Inflammatory macrophage (primary cell): ENCODE measurements at places on chromosomes 2 and 18.

DNA sequence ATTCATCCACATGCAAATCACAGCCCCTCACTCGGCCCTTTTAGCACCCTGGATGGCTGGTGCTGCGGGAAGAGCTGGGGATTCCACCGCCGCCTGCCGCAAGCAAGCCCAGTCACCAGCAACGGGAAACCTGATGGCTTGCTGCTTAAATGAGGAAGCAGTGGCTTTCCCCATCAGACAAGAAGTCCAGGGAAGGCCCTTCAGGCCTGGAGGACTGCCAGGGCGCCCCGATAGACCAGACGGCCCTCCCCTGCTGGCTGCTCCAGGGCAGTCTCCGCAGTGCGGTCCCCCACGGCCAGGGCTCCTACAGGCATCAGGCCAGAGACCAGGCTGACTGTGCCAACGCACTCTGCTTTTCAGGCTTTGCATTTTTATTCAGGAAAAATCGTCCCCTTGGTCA is 439.1 kb downstream of the EIPR1 start:
- no peak for DNase-seq

DNA sequence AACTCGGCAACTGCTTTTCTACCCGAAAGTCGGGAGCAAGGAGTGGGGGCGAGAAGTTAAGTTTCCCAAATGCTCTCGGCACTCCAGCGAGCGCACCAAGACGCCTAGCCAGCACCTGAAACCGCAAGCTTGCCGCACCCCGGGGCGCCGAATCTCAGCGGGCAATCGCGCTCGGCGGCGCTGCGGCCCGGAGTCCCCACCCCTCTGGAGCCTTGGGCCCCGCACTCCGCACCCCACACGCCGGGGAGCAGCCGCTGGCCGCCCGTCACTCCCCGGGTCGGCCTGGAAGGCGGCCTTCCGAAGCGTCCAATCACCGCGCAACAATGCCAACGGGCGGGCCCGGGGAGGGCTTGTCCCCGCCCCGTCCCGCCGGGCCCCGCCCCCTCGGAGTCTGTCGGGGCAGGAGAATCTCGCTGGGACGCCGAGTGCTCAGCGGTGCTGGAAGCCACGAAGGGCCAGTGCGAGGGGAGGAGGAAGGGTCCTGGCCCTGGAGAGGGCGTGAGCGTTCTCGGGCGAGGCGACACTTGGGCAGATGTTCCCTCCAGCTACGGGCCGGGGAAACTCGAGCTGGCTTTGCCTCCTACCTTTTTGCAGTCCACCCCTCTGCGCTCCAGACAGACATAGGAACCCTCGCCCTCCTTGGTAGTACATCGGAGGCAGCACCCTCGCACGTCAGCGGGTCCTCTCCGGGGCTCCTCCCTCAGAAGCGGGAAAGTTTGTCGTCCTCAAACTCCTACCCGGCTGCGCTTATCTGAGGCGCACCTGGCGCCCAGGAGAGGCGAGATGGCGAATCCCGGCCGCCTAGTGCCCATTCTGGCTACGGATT is 1.1 kb upstream of the ZBTB7C start:
- DNase-seq: peak; percentile 92

DNA sequence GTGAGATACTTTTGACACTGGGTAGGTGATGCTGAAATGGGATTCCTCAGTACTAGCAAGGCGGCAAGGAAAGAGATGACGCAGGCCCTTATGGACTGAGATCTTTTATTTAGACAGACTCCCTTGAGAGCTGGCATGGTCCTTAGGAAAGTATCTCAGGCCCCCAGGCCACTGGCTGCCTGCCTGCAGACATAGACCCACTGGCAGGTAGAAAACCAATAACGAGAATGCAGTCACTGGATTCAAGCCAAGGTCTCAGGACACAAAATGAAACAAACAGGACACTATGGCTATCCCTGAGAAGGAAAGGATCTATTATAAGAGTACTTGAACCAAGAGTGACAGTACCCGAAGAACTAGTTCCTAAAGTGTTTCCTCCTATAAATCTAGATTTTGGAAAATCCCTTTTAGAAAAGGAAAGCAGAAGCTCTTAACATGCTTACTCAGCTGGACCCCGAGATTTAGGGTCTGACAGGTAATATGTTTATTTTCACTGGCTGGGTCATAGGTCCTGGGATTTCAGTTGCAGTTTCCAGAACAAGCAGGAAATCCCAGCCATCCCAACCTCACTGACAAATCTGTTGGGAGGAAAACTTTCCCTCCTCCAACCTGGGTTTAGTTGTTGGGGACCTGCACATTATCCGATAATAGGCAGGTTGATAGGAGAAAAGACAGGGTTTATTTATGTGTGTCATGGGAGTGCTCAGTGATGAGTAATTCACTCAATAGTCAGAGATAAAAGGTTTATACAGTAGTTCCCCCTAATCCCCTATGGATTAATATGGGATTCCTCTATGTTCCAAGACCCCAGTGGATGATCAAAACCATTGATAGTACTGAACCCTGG is 44.5 kb downstream of the COMMD1 start:
- DNase-seq: no peak

DNA sequence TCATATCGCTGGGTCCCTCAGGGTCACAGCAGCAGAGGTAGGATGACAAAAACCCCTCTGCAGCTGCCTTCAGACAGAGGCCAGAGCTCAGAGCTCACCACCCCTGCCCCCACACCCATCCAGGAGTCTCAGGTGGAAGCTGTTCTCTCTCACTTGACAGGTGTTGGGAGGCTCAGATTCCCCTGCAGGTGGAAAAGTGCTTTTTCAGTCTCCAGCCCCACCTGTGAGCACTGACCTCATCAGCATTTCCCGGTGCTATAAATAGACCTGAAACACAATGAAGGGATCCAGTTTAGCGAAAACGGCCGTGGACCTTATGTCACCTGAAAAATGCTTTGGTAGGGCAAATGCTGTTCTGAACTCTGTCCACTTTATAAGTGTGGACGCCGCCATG is 254.9 kb downstream of the NDUFA10 start:
- no peak for DNase-seq

DNA sequence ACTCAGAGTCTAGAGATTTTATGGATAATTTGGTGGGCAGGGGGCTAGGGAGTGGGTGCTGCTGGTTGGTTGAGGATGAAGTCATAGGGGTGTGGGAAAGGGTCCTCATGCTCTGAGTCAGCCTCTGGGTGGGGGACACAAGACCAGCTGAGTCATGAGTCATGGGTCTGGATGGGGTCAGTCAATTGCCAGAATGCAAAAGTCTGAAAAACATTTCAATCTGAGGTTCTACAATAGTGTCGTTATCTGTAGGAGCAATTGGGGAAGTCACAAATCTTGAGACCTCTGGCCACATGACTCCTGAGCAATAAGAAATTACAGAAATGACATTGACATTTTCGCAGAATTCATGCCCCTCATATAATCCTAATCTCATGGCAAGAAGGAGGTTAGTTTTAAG is 15.1 kb downstream of the NMS start:
- DNase-seq: peak; percentile 62

DNA sequence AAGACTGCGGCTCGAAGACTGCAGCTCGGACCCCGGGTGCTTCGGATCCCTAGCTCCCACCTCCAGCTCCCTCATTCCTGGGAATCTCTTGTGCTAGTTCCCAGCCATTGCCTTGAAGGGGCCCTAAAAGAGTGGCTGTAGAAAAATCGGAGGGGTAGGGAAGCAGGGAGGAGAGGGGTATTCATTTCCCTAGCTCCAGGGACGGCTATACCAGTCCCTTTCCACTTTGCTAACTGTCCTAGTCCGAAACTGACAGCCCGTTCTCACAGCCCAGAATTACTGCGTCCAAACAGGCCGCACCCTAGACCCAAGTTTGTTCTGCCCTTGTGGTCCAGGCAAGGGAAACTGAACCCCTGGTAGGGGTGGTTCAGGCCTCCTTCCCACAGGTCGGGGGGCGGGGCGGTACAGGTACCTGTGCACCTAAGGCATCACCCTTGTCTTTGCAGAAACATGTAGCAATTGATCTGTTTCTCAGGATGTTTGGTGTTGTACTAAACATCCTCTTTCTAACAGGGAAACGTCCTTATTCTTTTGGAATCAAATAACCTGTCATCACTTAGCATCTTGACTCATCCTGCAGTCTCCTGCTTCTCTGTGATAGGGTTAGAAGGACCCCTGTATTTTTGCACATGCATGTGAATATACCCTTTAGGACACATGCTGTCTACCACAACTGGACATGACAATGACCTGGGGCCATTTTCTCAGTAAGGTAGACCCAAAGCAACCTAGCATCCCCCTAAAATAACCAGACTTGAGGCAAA is 4.0 kb downstream of the EMX1 start:
- no peak for DNase-seq

DNA sequence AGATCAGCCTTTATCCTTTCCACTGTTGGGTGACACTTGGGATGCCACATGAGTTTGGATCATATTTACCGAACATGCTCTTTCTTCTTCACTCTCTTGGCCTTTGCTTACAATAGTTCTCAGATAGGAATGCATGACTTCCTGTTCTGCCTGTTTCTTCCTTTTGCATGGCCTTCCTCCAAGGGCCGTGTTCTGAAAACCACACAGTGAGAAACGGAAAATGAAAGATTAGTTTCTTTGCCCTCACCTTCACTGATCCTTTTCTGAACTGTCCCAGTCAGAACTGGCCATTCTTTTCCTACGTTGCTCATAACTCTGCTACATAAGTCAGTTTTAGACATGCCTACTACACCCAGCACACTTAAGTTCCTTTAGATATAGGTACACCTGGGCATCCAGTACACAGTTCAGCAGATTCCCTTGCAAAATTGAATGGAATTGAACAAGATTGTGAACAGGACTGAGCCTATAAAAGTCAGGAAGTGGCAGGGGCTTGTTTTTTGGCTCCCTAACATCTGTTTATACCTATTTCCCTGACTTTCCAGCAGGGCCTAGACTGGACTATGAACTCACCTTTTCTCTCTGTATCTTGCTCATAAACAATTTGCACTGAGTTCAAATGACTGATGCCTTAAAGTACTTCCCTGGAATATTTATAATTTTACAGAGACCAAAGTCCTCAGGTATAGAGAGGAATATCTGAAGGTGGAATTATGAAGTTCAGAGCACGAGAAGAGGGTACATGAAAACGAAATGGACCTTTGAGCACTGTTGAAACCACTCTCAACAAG is 186.4 kb upstream of the ST6GAL2 start:
- DNase-seq: no peak
